GM12892 (cell line): ENCODE measurements at places on chromosomes 7 and 10.

DNA sequence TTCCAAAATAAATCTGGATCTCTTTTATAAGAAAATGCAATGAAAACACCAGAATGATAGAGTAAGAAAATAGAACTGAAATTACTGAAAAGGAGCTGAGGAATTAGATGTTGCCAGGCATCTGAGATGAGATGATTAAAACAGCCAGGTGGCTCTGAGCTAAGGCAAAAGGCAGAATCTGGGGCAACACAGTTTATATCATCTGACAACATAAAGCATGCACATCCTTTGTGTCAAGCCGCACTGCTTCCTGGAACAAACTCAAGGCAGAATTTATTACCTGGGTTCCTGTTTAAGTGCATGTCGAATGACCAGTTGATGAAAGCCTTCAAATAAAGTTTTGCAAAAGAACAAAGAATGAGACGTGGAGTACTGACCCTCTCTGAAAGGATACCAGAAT, 247.0 kb downstream of the SNX10 start:
- DNase-seq = no peak

GRCh38 chr7:102306916-102307677, 20.4 kb downstream of the SH2B2 start:
- peak; percentile 88 for DNase-seq

DNA sequence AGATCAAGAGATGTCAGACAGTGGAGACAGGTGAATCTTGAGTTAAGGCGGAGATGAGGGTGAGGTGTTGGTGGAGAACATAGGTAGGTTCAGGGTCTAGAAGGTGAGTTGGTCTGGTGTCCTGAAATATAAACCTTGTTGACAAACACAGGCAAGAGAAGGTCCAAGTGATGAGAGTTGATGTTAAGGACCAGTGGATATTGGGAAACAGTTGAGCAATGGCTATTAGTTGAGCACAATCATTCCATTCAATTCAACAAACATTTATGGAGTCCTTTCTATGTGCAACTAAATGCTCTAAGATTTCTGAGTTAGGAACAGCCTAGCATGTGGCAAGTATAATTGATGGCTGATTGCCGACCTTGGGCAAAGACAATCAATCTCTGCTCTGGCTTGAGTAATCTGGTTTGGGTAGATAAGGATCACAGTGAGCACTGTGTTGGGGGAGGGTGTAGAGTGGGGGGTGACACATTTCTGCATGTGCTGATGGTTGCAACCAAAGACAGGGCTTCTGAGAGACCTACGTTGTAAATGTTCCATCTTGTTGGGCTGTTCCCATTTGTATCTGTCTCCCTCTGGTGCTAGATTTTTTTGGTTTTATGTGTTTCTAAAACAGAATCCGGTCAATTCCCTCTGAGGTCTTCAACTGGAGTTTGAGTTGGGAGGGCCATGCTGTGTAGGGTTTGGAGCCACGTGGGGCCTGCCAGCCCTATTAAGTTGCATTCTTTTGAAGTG, 201.1 kb downstream of the BAMBI start:
- no peak for DNase-seq

- DNase-seq = no peak
These were observed 204.6 kb upstream of the PLXNA4 start for GRCh38 chr7:132780822-132781221.

DNA sequence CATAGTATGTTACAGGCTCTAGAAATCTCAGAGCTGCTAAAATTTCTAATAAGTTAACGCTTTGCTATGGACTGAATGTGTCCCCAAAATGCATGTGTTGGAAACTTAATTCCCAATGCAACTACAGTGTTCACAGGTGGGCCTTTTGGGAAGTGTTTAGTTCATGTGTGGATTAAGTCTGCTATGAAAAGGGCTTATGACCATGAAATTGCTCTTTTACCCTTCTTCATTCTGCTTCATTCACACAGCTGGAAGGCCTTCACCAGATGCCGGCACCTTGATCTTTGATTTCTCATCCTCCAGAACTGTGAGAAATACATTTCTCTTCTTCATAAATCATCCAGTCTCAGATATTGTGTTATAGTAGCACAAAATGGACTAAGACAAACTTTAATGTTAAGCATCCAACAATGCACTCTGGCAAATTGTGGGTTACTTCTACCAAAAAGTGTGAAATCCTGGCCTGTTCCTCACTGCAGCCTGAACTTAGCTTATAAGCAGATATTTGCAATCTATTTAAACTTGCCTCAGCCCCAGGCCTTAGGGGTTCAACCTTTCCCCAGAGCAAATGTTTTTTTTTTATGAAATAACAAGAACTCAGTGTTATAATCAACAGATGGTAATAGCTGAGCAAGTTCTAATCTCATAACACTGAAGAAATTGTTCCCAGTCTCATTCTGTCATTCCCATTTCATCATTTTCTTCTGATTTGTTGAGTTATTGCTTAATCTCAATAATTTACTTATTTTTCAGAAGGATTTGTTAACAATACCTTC, 523.6 kb downstream of the KIF20B start:
- no peak for DNase-seq

- DNase-seq = no peak
These were observed 69.9 kb downstream of the SNX13 start for GRCh38 chr7:17870406-17870805.
